ENCODE measurements at places on chromosomes 7 and 10. TPM values are rescaled to one million over a fixed set of nuclear protein-coding genes. Genes with fewer than 3 reads are reported as not detected.

The LAMB1 gene
- polyA plus RNA-seq: 237 TPM

GRCh38 chr10:90007226-90007625, 305.8 kb downstream of the KIF20B start:
- no peak for DNase-seq

DNA sequence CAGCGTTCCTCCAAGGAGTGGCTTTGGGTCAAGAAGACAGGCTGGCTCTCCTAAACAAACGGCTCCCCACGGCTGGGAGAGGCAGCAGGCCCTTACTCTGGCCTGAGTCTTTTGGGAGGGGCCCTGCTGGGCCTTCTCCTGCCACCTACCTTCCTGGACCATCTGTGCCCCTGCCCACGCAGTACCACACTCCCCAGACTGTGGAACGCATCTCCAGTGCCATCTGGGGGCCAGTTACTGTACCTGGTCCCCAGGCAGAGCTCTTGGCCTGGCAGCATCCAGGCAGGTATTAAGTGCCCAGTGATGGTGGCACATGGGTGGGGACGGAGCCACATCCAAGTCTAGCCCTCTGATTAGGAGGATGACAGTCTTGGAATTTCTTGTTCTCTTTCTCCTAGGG, 14.4 kb downstream of the ALKBH4 start:
- DNase-seq: no peak

- DNase-seq: peak; percentile 85
These were observed 498 bp upstream of the ST7 start for GRCh38 chr7:116952635-116953371.

- DNase-seq: no peak
These were observed 101.0 kb downstream of the LRMDA start for GRCh38 chr10:75532253-75532924.

The ANKRD30A gene
- not detected for polyA plus RNA-seq

- no peak for DNase-seq
These were observed 18.1 kb downstream of the HACD1 start for GRCh38 chr10:17599089-17599488.

- no peak for DNase-seq
These were observed 41.1 kb downstream of the MINPP1 start for GRCh38 chr10:87545783-87546182.
